Stimulated activated CD4-positive, alpha-beta T cell treated with anti-CD3 and anti-CD28 coated beads, Interleukin-2, amount 100 ng/mL, for 24 hours (primary cell): ENCODE measurements at places on chromosomes 5 and 9.

DNA sequence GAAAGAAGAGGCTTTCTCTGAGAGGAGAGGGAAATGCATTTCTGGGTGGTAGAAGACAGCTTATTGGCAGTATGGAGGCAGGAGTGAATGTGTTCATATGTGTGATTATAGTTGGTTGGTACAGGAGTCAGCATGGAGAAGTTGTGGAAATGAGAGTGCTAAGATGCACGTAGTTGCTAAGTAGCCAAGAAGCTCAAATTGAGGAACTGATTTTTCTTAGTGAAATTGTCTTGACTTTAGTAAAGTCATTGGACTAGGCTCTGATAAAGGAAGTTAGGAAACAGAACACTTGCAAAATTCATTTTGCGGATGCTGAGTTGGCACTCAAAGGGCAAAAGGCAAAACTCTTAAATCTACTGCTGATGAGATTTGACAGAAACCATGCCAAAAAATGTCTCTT lies 158.9 kb upstream of the VCAN start:
- no peak for DNase-seq

- DNase-seq = no peak
These were observed 200.4 kb downstream of the TTLL11 start for GRCh38 chr9:121892706-121893105.

- DNase-seq = peak; percentile 32
These were observed 9.3 kb upstream of the ZDHHC12 start for GRCh38 chr9:128733256-128733655.

GRCh38 chr9:137205126-137206069 lies at the start of the genes NDOR1 and TMEM203:
NDOR1 (plus strand) TSS chr9:137205700; CDS start chr9:137205778, 78 bp downstream.
TMEM203 (minus strand) TSS chr9:137205648; CDS start chr9:137205414, 234 bp downstream.
- DNase-seq = peak; percentile 97

DNA sequence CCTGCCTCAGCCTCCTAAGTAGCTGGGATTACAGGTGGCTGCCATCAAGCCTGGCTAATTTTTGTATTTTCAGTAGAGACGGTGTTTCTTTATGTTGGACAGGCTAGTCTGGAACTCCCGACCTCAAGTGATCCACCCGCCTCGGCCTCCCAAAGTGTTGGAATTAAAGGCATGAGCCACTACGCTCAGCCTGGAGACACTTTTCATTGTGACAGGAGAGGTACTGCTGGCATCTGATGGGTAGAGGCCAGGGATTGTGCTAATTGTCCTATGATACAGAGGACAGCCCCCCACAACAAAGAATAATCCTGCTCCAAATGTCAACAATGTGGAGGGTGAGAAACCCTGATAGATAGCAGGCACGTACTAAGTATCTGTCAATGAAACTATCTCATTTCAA lies 91.3 kb upstream of the SLC25A48 start:
- no peak for DNase-seq

GRCh38 chr5:53438486-53439472 lies 41.6 kb upstream of the FST start:
- DNase-seq = no peak

DNA sequence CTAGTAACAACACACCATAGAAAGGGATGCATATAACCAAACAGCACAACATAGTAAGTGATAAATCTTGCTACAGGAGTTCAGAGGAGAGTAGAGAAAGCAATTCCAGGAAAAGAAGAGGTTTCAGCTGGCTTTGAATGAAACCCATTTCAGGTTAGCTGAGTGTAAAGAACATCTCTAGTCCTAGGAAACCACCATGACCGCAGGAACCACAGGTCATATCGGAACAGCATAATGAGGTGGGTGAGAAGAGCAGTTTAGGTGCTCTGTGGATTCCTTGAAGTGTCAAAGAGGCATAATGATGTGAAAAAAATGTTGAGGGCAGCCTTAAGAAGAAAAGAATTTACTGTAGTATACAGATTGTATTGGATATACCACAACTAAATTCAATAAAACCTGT lies 507.5 kb downstream of the MTRR start:
- DNase-seq = peak; percentile 3

GRCh38 chr5:57298985-57299491 lies 125.2 kb downstream of the GPBP1 start:
- DNase-seq = peak; percentile 41

GRCh38 chr9:34610434-34611206 lies 1.3 kb downstream of the RPP25L start:
- DNase-seq = no peak

- DNase-seq = peak; percentile 70
These were observed 11.1 kb upstream of the CDC42SE2 start for GRCh38 chr5:131252824-131253171.

- DNase-seq = no peak
These were observed 2.2 kb upstream of the ZNF366 start for GRCh38 chr5:72509401-72509800.

DNA sequence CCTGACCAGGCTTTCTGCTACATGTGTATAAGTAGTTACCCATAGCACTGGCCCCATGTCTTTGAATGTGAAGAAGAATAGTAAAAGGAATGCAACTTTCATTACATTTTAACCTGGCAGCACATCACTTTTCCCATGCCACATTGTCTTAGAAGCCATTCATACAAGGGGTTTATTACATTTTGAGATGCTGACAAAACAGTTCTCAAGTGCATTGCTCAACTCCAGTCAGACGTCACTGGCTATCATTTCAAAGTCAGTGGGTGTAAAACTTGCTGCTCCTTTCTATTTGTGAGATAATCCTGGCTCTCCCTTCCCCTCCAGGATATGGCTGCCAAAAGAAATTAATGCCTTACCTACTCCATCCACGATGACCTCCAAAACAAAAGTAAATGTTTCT lies 97.0 kb upstream of the VCAN start:
- DNase-seq = no peak

DNA sequence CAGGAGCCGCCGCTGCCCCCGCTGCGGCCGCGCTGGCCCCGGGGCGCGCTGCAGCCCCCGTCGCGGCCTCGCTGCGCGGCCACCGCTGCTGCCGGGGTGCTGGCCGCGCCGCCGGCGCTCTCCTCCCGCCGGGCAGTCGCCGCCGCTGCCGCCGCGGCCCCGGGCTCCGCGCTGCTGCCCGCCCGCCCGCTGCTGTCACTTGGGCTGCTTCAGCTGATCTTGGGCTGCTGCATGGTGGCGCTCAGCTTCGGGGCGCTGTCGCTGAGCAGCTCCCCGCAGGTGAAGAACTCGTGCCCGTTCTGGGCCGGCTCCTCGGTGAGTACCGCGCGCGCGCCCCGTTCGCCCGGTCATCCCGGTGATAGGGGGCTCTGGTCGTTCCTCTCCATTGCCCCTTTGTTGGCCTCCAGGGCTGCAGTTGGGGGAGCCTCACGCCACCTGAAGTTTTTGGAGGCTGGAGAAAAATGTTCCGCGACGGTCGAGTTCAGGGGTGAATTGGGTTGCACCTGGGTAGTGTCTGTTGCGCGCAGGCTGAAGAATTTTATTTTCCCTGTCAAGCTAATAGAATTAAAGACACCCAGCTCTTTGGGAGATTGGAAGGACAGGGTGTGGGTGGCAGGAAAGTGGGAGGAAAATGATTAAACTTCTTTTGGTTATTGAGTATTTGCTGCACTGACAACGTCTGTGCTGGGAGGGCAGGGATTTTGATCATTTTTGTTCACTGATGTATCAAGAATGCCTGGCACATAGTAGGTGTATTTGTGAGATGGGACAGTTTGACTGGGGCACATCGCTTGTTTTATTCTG lies 596 bp downstream of the ENTREP1 start:
- DNase-seq = peak; percentile 6

- no peak for DNase-seq
These were observed 47.2 kb upstream of the ARL15 start for GRCh38 chr5:54357408-54358058.

DNA sequence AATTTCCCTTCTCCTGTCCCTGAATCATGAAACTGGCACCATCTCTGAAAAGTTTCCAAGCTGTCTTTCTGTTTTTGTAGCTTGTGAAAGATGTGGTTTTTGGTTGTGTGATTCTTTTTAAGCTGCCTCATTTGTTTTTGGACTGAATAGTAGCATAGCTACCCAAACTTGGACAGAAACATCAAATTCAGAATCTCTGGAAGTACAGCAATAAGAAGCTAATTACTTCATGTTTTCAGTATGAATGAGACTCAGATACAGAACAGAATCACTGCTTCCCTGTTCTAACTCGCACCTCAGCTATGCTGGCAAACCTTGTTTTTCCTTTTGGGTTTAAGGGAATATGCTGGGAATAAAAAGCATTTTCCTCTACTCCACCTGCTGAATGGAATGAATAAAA lies 101.0 kb downstream of the FGF1 start:
- no peak for DNase-seq

GRCh38 chr5:127870914-127871313 lies 167.7 kb downstream of the CCDC192 start:
- DNase-seq = no peak

DNA sequence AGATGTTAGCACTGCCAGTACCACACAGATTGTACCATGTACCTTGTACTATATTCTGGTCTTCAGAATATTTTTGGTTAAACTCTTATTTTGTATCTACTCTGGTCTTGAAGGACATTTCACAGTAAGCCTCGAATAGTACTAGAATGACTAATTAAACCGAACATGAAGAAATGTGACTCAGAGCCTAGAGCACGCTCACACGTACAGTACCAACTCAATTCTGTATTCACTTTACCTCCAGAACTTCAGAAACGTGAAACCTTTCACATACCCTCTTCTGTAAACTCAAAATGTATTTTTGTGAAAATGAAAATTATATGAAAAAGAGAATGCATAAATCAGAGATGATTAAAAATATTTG lies 112.8 kb downstream of the MVB12B start:
- DNase-seq = no peak

DNA sequence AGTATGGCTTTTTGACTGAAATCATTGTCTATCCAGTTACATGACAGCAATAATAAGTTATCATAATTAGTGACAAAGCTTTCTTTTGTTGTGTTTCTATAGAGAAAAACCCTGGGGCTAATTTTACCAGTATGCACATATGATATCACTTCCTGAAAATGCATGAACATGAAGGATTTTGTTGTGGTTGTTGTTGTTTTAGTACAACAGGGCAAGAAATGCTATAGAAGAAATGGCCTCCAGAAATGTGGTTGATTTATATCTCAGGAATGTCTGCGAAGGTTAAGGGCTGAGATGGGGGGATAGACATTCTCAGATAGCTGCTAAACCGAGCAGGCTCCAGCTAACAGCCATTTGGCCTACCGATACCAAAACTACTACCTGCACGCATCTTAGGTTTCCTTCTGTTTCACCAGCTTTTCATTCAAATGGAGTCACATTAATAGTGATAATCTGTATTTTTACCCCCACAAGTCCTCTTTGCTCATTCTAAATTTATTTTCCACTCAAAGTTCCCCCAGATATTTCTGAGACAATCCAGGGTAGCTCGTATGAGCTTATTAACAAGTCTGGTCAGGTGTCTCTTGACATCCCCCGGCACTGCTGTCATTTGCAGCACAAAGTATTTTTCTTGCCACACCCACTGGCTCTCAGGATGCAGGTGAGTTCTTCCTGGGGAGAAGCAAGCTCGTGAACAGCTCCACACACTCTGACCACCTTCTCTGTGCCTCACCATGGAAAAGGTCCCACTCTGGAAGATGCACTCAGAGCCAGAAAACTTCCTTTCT lies 232.4 kb upstream of the GAS1 start:
- DNase-seq = no peak

DNA sequence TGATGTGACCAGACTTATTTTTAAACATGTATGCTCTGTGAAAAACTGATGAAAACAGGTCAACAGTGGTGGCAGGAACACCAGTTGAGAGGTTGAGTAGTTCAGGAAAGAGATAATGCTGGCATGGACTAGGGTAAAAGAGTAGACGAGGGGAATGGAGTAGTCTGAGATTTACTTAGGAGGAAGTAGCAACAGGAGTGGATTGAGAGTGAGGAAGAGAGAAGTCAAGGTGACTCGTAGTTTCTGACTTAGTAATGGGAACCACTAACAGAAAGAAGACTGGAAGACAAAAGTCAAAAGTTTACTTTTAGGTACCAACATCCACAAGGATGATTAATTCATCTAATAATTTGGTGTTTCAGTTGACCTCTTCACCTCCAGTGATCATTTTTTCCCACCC lies 3.6 kb downstream of the SRA1 start:
- no peak for DNase-seq

DNA sequence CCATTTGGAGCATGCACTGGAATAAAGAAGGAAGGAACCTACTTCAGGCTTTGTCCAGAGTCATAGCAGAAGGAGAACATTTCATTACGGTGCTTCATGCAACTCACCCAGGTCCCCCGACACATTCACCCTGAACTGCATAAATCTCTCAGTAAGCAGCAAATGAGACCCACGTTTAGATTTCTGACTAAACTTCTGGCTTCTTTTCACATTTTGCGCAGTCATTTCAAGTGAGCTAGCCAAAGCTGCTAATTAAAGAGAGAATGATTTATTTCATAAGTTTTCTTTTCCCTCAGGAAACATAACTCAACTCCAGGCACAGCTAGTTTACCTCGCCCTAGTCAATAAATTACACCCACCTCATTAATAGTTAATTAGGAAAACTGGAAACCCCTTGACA lies 88.6 kb upstream of the GAS1 start:
- DNase-seq = no peak

GRCh38 chr5:27472000-27472763 lies 433.8 kb upstream of the CDH9 start:
- DNase-seq = no peak

DNA sequence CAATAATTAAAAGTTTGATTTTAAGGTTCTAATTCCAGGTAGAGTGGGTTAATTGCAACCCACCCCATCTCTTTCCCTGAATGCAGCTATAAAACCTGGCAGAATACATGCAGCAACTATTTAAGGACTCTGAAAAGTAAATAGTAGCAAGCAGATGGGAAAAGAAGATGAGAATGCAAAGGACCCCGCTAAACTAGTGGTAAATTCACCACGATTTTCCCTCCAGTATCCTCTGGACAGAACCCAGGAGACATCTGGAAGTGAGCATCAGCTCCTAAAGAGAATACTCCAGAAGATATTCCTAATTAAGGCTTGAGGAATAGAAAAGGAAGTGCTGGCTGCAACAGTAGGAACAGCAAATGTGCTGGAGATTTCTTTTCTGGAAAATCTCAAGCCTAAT lies 170.9 kb downstream of the FRMD3 start:
- no peak for DNase-seq

- DNase-seq = no peak
These were observed 198.6 kb upstream of the DAB2 start for GRCh38 chr5:39623291-39623865.

- peak; percentile 11 for DNase-seq
These were observed 35.5 kb downstream of the OLFML2A start for GRCh38 chr9:124812441-124812876.

DNA sequence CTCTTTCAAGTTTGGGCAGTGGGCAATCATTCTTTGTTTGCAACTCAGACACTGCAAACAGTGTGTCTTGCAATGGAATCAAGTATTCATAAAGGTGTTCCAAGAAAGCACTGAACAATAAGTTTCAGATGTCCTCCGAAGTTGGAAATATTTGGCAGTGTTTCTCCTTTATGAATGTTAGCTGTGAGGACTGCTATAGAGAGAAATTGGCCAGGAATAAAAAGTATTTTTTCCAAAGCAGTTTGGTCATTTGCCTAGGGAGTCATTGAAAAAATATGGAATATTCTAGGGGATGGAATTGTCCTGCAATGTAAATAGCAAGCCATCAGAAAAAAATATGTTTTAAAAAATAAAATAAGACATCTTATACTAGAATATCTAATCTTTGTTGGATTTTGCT lies 688.6 kb upstream of the SEMA6A start:
- no peak for DNase-seq
